ENCODE measurements at places on chromosomes 7 and 10.

DNA sequence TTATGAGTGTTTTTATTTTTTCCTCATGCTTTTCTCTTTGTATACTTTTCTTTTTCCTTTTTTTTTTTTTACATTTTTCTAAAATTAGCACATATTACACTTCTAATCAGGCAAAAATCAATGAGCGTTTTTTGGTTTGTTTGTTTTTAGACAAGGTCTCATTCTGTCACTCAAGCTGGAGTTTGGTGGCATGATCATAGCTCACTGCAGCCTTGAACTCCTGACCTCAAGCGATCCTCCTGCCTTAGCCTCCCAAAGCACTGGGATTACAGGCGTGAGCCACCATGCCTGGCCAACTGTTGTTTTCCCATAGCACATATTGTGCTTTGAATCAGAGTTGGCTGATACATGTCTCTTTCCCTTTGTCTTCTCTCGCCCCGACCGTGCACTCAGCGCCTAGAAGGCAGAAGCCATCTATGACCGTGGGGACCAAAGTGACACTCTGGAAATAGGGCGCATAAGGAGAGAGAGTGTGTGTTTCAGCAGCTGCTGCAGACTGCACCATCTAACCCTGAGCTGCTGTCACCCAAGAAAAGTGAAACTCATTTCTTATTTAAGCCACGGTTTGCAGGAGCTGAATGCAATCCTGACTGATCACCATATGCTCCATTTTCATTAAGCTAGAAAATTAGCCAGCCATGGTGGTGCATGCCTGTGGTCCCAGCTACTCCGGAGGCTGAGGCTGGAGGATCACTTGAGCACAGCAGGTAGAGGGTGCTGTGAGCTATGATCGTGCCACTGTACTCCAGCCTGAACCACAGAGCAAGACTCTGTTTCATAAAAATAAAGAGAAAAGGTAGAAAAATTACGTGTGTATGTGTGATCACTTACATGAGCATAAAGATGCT, 41.4 kb upstream of the GTF2I start:
- DNase-seq = peak; percentile 34

- DNase-seq = no peak
Measured at GRCh38 chr10:59381687-59382086, 19.3 kb upstream of the FAM13C start.

DNA sequence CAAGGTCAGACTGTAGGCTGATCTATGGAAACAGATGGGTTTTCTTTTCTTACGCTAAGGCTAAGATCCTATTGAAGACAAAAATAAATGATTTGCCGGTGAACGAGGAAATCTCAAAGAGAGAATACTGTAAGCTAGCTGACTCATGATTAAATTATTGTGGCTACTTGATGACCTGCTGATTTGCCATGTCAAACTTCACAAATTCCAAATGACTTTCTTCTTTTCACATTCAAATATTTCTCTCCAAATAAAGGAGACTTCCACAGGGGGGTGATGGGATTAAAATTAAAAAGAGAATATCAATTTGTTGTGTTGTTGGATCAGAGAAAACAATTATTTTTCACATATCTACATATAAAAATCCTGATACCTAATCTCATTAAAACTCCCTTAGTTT, 860.6 kb upstream of the ZWINT start:
- DNase-seq = no peak

DNA sequence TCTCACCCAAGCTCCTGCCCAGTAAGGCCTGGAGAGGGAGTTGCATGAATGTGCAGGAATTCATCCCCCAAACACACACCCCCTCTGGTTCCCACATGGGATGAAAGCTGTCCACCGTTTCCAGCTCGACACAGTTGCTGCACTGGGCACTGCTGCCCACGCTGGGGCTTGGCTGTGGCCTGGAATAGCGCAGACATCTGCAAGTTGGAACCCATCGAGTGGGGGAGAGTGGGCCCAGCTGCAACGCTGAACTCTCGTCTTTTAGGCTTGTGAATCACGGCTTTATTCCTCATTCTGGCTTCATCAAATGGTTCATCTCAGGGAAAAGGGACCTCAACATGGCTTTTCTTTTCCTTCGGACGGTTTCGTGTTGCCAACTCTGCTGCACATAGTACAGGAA, 264.7 kb downstream of the DNAJB6 start:
- DNase-seq = no peak

DNA sequence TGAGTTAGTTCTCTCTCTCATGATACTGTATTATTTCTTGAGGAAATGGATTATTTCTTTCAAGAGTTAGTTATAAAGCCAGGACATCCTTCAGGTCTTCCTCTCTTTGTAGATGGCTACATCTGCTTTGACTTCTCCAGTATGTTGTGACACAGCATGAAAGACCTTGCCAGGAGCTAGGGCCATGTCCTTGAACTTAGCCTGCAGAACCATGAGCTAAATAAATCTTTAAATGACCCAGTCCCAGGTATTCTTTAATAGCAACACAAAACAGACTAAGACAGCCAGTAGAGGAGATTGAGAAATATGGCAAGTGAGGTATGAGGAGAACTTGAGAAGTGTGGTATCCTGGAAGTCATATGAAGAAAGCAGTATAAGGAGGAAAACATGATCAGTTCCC, 214.9 kb upstream of the PPP1R3A start:
- no peak for DNase-seq

GRCh38 chr7:155336812-155337602, 39.3 kb downstream of the INSIG1 start:
- no peak for DNase-seq

GRCh38 chr7:47817917-47818316, 130.3 kb downstream of the PKD1L1 start:
- DNase-seq = no peak

GRCh38 chr10:80491251-80492102, 37.4 kb downstream of the TSPAN14 start:
- DNase-seq = no peak

DNA sequence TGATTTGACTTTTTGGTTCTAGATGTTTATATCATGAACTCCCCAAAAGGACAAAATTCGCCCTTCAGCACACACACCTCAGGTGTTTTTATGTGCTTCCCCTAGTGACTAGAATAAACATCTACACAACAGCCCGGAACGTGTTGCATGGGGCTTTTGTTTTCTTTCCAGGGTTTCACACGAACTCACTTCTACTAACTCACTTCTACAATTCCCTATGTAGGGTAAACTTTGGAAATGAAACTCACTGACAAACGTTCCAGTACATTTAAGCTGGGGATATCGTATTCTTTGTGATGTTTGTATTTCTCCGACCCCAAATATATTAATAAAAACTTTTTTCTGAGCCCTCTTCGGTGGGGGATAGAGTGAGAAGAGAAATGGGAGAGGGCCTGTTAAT, 1.4 kb downstream of the TRA2A start:
- DNase-seq = peak; percentile 44

DNA sequence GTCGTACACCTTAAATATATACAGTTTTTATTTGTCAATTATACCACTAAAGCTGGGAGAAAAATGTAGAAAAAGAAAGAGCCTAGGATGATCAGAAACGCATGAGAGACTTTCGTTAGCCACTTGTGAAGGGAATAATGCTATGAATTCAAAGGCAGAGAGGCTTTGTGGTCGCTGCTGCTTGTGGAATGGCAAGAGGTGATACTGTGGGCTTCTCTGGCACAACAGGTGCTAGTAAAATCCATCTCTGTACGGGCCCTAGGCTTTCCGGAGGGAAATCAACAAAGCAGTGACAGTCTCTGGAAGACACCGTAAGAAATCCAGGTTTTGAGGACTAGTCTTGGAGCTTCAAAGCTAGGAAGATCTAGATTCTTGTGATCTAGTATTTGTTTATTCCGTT, 52.6 kb downstream of the LRRC72 start:
- no peak for DNase-seq

DNA sequence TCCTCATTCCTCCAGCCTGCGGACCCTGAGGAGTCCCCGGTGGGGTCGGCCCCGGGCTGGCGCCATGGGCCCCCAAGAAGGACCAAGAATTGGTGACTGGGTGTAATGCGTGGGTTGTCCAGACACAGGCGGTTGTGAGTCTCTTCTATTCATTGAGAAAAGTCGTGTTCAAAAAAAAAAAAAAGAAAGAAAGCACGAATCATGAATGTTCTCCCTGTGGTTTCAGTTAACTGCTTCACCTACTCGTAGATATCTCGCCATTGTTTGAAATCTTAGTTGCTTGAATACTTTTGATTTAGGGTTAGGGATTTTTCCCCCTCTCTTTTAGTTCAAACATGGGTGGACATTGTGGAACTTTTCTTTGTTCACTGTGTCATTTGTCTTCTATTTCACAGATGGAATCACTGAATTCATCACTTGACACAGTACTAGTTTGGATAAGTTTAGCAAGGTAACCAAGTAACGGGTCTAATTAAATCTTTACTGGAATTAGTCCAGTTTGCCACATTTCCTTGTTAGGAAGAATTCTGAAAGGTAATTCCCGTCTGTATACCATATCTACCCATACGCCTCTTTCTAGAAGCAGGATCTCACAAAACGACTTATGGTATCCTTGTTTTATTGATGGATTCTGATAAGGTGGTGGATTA, 775 bp downstream of the STARD3NL start:
- DNase-seq = no peak

All from activated CD4-positive, alpha-beta T cell treated with anti-CD3 and anti-CD28 coated beads for 36 hours (primary cell).